ENCODE measurements at places on chromosomes 4 and X.
A peak's percentile ranks its signal among the peaks of the same experiment; 100 is the strongest.

GRCh38 chr4:82422616-82423015, 7.6 kb downstream of the HNRNPDL start:
- no peak for DNase-seq

DNA sequence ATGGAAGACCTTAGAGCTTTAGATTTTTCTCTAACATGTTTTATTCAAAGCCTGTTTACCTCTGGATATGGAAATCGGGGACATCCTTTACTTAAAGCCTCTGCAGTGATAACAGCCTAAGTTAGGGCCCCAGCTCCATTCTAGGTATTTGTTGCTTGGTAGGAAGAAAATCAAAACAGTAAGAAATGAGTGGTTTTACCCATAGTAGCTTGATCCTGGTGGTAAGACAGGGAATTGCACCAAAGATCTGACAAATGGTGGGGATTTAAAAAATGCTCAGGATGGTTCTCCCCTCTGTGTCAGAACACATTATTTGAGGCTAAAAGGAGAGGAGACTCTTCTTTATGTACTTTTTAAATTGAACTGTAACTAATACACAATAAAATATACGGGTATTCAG, 52.4 kb downstream of the AFF2 start:
- DNase-seq = no peak

DNA sequence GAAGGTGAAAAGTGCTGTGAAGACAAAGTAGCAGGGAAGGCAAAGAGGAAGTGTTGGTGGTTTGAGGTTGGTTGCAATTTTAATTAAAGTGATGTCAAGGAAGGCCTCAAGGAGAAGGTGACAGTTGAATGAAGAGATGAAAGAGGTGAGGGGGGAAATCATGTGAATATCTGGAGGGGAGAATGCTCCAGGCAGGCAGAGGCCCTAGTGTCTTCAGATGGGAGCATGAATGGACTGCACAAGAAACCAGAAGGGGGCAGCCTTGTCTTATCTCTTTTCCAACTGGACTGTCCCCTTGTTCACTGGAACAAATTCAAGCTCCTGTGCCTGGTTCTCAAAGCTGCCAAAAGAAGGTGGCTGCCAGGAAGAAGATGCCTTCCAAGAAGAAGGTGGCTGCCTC, 68.4 kb downstream of the MAOB start:
- no peak for DNase-seq

DNA sequence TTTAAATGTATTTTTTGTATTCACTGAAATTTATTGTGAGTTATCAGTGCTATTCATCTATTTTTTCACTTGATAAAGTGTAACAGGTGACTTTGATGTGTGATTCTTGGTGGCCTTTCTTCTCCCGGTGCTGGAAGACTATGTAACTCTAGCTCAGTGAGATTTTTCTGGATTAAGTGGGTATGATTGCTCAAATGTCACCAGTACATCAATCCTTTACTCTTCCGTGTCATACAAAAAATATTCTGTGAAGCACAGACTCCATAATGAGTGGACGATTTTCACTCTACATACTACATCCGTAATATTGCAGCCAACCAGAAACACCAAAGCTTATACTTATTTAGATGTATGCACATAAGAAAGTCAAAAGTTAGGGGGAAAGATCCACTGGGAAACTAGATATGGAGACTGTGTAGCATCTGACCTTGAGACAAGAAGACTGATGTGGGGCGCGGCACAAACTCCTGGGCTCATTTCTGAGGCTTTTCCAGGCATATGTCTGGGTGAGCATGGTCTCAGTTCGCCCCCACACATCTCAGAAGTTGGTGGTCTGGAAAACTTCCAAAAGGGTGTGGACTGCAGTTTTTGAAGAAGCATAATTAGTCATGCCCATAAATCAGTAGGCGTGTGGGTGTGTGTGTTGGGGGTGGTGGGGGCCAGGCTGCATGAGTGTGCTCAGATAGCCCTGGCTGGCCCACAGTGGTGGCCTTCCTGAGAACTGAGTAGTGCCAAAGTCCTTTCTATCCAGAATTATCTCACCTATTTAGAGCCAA, 53.9 kb upstream of the TENM3 start:
- peak; percentile 98 for DNase-seq

- no peak for DNase-seq
These were observed 47.8 kb downstream of the CASP6 start for GRCh38 chr4:109655396-109655795.

DNA sequence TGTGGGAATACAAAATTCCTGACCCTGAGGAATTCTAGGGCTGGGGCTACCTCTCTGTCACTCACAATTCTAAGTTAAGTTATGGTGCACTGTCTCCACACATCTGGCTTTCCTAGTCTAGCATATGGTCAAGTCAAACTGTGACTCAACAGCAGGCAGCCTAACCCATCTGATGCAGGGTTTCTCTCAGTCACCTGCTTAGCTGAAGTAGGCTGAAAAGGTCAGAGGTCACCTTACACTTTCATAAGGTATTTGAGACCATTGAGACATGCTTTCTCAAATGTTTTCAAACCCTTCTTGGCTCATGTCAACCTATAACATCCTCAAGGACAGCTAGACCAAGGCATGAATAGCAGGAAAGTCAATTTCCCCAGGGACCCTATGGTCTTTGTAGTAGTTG, 196.5 kb upstream of the STK26 start:
- no peak for DNase-seq

DNA sequence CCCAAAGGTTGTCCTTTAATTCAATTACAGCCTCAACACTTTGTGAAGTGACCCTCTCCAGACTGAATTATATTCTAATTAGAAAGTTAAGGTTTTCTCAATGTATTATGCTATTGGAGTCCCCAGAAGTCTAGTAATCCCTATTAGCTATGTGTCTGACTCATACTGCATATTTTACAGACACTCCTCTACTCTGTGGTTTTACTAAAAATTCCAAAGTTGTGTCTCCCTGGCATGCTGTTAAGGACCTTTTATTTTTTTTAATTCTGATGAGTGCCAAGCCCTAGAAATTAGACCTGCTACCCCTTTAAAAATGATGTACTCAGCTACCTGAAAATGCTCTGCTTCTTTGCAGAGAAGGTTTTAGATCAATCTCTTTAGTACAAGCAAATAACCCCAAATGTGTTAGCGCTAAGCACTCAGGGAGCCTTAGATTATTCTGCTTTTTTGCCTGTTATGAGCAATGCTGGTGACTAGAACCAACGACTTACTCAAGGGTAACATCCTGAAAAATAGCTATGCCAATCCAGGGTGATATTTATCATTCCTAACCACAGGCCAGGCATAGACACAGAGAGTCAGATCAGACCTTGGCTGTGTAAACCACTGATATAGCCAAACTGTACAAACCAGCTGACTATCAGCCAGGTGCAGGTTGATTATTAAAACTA, 26.1 kb upstream of the CXCL13 start:
- DNase-seq = peak; percentile 90

GRCh38 chrX:83008415-83008814, 499.7 kb upstream of the POU3F4 start:
- no peak for DNase-seq

DNA sequence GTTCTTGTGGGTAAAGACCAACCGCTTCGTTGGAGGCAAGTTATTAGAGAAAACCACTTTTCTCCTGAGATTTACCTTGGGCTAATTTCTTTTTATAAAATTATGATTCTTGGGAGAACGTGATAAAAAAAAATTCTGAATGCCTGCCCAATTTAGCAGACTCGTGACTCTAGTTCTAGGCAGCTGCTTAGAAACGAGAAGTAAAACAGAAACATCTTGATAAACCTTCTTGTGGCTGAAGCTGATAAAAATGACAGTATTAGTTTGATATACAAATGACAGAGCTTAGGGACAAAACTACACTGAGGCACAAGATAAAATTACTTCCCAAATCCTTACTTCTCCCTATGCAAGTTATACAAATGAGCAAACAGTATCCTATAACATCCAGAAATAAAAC, 458.9 kb upstream of the TEX13C start:
- DNase-seq = no peak

DNA sequence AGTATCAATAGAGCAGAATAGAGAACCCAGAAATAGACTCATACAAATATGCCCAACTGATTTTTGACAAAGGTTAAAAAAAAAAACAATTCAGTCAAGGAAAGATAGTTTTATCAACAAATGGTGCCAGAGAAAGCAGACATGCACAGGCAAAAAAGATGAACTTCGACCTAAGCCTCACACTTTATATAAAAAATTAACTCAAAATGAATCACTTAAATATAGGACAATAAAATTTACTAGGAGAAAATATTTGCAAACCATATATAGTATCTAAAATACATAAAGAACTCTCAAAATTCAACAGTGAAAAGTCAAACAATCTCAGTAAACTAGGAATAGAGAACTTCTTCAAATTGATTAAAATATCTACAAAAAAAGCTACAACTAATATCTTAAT, 29.7 kb downstream of the HUWE1 start:
- no peak for DNase-seq

- no peak for DNase-seq
These were observed 90.3 kb downstream of the CYSLTR1 start for GRCh38 chrX:78237127-78237526.

DNA sequence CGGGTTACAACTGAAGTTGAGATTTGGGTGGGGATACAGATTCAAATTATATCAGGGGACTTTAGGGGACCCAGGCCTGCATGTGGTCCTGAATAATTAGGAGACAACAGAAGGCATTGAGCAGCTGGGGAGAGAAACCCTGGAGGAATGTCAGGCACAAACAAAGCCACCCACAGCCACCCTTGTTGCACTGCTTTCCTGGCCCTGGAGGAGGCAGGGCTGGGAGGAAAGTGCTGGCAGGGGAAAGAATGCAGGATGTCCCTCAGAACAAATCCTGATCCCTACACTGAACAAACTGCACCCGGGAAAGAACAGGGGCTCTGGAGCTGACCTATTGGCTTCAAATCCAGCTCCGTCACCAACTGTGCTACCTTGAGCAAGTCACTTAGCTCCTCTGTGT, 214.1 kb upstream of the ATP6AP2 start:
- DNase-seq = no peak

GRCh38 chrX:136694431-136695087, 46.6 kb downstream of the CD40LG start:
- DNase-seq = peak; percentile 49

DNA sequence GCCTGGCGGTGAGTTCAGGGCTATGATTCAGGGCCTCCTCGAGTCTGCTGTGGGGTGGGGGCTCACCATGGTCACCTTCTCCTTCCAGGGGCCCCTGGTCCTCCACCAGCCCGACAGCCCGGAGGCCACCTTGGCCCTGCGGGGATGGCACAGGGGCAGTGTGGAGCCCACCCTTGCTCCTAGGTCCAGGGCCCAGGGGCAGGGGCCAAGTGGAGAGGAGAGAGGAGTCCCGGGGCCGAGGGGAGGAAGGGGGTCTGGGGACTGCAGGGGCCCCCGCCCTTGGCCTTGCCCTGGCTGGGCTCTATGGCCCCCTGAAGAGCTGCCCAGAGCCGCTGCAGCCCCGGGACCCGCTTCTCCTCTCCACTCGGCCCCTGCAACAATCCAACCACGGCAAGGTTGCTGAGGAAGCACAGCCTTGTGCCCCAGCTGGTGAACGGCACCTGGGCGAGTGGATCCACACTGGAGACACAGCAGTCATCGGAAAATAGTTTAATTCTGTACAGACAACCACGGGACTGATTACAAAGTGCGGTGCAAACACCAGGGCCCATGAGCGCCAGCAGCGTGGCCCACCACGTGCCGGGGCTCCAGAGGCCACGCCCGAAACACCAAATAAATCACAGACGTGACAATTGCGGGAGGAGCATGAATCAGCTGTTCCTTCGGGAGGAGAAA, 23.0 kb upstream of the CPLX1 start:
- no peak for DNase-seq

GRCh38 chrX:28787206-28787605, 200.0 kb downstream of the IL1RAPL1 start:
- peak; percentile 52 for DNase-seq

DNA sequence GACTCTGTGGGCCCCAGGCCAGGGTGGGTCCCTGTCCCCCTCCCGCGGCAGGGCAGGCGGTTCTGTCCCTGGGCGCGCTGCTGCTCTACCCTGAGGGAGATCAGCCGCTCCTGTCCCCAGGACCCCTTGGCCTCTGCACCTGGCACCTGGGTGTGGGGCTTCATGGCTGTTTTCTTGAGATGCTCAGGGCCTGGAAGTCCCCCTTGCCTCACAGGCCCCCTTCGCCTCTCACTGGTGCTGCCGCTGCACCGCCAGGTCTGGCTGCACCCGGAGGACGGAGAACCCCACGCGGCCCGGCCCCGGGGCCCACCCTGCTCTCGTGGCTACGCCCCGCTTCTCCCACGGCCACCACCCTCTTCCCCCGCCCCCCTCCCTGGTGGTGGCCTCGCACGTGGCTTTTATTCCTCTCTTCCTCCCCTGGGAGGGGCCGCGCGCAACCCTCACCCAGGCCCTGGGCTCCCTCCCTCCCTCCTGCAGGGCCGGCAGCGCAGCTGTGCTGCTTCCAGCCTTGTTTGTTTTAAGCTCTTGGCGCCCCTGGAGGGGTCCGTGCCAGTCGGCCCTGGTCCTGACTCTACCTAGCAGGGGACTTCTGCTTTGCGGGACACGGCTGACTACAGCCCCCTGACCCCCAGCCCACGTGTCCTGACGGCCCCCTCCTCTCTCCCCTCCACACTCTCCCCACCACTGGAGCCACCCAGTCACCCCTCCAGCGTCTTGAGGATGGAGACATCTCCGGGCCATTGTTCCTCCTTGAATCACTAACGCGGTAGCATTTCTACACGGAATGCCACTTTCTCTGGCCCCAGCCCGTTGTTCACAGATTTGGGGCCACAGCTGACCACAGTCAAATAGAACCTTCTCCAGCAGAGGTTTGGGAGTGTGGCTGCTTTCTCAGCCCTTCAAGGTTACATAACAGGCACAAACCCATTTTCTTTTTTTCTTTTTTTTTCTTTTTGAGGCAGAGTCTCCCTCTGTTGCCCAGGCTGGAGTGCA, 20.6 kb upstream of the CLDN24 start:
- DNase-seq = no peak

DNA sequence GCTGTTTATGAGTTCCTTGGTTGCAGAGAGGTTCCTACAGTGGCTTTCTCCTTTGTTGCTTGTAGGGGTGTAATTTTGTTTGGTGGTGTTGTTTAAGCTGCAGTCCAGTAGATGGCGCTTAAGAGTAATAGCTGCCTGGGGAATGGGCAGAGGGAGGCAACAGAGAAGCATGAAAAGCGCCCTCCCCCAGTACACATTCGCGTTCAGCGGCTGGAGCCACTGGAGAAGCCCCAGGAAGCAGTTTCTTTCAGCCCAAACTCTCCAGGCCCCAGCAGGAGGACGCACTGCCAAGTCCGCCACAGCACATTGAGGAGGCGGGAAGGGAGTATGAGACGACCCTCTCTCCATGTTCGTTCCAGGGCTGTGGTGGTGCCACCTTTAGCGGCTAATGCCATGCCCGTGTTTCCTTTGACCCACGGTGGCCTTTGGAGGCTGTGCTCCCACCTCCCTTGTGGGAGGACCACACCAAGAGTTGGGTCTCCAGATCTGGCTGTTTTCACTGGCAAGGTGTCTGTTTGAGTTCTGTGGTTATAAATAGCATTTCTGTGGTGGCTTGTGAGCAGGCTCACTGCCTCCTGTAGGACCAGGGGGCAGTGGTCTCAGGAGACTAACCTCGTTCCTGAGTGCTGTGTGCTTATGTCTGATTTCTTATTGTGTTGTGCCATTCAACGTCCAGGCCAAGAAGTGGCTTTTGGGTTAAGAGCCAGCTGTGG, 252.3 kb downstream of the ARHGAP10 start:
- peak; percentile 55 for DNase-seq

GRCh38 chr4:86542319-86543027, 51.6 kb upstream of the PTPN13 start:
- DNase-seq = no peak

GRCh38 chr4:146488495-146489174, 33.1 kb downstream of the SLC10A7 start:
- DNase-seq = peak; percentile 39

Measured in fibroblast of skin of right quadriceps (primary cell).